Ascending aorta (tissue), 2 donors: ENCODE measurements at places on chromosomes 3 and 15. TPM values are rescaled to one million over a fixed set of nuclear protein-coding genes. Genes with fewer than 3 reads are reported as not detected.

TATDN2 gene
- total RNA-seq, result 29.1 TPM

ECE2 gene
- total RNA-seq, result not detected

DNA sequence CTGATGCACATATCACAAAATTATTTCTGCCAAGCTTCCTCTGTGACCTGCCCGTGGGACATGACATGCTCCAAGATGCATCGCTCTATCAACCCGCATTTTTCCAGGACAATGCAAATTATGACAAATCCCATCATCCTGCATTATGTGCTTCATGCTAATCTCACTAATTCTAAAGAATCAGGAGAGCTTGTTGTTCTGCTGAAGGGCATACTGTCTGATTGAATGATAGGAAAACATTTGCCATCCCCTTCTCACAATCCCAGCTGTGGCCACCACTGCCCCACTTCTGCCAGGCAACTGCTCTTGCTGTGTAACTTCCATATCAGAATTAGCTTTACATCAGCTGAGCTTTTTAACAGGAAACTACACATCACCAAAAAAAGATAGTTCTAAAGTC, 203.5 kb upstream of the NANOGP8 start:
- no peak for DNase-seq

DNA sequence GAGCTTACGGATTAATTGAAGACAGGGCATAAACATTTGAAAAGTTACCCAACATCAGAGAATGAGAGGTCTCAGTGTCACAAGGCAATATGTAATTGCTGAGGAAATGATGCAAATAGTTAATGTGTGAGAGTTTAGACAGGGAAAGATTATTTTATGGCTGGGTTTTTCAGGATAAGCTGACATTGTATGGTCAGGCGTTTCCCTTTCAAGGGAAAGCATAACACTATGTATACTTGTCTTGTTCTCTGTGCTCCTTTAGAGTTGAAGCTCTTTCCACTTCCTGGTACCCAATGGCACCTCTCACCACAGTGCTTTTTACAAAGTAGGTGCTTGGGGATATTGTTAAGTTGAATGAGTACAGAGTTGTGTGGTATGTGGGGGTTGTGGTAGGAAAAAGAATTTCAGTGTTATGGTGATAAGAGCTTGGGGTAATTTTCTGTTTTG, 19.9 kb downstream of the IQGAP1 start:
- DNase-seq, result no peak

DNA sequence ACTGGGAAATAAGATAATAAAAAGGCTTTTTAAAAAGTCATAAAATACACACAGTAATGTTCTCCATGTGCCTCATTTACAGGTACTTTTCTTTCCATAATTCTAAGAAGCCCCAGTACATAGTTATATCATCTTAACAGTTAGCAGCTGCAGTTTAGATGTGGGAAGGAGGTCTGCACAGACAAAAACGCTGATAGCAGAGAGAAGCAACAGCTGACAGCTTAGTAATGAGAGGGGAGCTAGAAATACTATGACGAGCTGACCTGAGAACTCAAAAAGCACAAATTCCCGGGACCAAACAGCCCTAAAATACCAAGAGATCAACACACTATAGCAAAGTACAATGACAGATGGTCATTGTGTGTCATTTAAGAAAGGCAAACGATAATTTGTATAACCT, 36.7 kb upstream of the ARHGEF3 start:
- no peak for DNase-seq

- DNase-seq, result no peak
These were observed 68.0 kb downstream of the PDZRN3 start for GRCh38 chr3:73556520-73557372.

DNA sequence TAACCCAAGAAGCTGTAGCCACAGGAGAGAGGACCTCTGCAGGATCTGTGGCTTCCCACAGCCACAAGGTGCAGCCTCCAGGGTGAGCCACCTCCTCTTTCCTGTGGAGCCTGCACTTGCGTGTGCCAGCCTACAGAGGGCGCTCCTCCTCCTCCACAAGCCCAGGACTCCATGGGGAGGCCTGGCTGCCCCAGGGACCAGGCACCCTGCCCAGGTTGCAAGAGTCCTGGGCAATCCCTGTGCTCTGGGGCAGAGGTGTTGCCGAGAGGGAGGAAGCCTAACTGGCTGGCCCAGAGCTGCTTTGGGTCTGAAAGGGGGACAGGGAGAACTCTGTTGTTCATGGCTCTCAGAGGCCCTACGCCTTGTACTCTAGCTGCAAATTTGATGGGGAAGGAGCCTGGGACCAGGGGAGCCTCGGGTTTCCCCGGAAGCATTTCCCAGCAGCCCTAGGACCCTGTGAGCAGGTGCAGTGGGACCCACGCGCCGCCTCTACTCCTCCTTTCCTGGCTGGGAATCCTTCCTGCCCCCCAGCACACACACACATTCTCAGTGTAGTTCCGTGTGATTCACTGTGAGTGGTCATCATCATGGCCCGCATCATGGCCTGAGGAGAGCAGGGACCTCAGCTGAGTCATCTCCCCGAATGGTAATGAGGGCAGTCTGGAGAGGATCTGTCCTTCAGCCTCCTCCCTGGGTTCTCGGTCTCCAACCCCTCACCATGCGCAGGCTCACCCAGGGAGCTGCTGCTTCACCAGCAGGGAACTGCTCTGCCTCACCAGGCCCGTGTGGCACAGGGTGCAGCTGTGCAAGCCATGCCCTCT, 24.3 kb downstream of the TBC1D21 start:
- DNase-seq, result no peak
